ENCODE measurements at places on chromosomes 2 and 18.

DNA sequence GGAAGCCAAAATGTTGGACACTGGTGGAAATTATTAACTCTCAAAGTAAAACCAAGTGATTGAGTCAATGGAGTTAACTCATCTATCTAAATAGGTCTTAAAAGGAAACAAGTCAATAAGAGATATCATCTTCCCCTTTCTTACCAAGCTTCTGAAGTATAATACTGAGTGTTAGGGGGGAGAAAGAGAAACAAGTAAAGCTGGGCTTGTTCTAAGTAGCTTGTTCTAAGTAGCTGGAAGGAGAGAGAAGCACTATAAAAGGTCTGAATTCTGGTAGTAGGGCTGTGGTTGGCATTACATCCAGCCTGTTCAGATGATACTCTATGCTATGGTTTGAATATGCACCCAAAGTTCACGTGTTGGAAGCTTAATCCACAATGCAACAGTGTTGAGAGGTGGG is 26.8 kb downstream of the YES1 start:
- no peak for DNase-seq

GRCh38 chr2:861655-862354 is 88.8 kb upstream of the SNTG2 start:
- DNase-seq, result peak; percentile 5

DNA sequence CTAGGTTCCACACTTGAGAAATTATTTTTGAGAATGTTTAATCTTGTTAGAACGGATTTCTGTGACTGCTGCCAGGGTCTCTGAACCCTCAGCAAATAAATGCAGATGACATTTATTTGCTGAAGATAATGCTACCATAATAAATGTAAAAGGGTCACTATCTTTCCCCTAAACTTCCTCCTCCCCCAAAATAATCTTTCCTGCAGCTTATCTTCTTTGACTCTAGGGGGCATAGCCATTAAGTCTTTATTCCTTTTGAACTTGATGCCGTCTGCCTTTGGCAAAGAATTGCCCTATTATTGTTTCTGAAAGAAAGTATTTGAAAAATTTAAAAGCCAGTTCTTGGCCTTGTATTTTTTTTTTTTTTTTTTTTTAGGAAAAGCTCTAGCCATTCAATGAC is 63.6 kb upstream of the ACSL3 start:
- DNase-seq, result peak; percentile 57

GRCh38 chr2:201795607-201796477 is 10.5 kb upstream of the CDK15 start:
- peak; percentile 77 for DNase-seq

DNA sequence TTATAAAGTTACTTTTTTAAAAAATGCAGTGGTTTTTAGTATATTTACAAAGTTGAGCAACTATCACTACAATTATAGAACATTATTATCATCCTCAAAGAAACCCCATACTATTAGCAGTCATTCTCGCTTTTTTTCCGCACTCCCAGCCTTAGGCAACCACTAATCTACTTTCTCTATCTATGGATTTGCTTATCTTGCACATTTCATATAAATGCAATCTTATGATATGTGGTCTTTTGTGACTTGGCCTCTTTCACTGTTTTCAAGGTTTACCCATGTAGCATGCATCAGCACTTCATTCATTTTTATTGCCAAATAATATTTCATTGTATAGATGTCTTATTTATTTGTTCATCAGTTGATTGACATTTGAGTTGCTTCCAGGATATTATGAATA is 273.4 kb downstream of the AGPS start:
- no peak for DNase-seq

DNA sequence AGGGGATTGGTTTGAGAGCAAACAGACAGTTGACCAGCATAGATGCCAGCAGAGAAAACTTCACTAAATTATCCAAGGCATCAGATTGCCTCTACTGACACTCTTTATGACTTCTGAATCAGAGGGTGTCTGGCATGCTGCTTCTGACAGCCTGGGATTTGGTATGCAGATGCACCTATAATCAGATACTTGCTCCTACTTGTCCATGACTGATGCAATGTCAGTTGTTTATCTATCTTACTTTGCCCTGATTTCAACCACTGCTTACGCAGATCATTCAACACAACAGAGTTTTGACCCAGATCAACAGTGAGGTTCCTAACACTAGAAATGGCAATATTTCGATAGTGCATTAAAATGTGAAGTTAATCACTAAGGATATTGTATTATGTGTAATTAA is 22.6 kb upstream of the CALCRL start:
- no peak for DNase-seq

DNA sequence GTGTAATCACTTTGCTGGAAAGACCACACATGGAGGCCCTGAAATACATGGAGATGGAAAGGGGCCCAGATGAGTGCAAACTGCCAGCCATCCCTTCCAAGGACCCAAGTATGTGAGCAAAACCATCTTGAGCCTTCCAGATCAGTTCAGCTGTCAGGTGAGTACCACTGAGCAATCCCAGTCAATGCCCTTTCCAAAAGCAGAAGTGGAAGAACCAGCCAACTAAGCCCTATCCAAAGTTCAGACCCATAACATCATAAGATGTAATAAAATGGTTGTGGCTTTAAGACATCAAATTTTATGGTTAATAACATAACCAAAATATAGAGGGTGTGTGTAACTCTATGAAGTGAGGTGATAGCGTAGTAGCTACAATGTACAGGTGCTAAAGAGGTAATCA is 88.5 kb downstream of the NXPH2 start:
- no peak for DNase-seq

DNA sequence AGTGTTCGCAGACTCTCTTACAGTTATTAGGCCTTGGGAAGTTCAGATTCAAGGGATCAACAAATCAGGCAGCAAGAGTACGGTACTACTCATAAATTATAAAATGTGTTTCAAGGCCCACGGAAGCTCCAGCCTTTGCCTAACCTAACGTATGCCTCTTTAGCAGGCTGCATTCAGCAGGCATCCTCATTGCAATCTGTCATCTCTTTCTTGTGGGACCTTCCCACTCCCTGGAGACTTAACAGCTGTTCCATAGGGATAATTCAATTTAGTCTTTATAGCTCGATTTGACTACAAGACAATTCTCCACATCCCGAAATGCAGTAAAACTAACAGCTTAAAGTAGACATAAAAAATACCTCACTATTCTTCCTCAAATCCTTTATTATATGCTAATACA is 453.7 kb downstream of the CNTNAP5 start:
- DNase-seq, result no peak

DNA sequence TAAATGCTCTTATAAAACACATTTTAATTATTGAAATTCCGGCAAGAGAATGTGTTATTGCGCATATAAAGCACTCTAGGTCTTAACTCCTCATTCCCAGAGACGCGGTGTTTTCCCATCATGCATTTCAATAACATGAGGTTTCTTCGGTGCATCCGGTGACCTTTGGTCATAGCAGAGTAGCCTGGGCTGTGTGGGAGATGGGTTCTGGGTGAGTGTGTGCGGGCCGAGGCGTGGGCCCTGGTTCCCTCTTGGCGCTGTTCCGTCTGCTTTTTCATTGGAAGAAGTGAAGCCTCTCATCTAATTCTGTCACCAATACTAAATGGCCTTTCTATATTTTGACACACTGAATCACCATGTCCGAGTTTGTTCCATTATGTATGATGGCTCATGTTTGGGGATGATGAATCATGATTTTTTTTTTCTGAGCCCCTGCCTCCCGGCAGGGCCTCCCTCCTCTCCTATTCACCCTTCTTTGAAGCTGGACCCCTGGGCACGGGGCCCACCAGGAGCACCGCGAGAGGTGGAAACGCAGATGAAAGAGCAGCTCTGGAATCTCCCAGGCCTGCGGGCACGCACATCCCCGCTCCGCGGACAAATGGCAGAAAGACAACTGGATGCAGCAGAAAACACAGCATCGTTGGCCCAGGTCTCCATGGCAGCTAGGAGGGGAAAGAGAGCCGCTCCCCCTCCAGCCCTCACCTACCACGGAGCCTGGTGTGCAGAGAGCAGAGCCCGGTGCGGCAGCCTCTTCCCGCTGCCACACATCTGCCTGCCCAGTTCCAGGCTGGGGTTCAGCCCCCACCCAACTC is 85.8 kb upstream of the HPCAL1 start:
- DNase-seq, result no peak
